ENCODE measurements at places on chromosomes 2 and 18. TPM values are rescaled to one million over a fixed set of nuclear protein-coding genes. Genes with fewer than 3 reads are reported as not detected.

OTOF gene
- total RNA-seq = 8.1 TPM

CD207 gene
- total RNA-seq = under 0.01 TPM

SERPINB11 gene
- total RNA-seq = not detected

IL18R1 gene
- total RNA-seq = 0.22 TPM

PPIL3 gene
- 19.2 TPM for total RNA-seq

DNA sequence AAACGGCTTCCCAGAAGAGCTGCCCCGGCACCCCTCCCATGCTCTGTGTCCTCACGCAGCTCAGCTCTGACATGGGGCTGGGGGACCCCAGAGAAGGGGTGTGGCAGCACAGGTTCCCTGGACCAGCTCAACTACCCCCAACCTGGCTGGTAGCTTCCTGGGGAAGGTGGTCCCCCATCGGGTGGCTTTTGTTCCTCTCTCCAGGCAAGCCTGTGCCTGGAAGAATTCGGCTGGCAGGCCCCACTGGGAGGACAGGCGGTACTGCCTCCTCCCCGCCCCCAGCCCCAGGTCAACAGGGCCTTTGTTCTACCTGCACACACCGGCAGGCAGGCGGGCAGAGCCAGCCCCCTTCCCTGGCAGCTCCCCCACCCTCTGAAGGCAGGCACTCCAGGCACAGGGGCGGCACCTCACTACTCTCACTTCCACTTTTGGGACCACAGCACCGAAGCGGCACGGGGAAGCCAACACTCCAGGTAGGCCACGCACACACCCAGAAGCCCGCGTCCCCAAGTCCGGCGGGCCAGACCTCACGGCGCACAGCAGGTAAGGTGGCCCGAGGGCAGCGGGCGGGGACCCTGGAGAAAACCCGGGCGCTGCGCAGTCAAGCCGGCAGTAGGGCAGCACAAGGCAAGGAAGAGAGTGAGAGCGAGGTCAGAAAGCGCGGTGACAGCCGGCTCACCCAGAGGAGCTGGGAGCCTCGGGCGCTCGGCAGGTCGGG, 1.3 kb downstream of the HS6ST1 start:
- DNase-seq = peak; percentile 8

- no peak for DNase-seq
These were observed 5.3 kb upstream of the TYMS start for GRCh38 chr18:652131-652530.

DNA sequence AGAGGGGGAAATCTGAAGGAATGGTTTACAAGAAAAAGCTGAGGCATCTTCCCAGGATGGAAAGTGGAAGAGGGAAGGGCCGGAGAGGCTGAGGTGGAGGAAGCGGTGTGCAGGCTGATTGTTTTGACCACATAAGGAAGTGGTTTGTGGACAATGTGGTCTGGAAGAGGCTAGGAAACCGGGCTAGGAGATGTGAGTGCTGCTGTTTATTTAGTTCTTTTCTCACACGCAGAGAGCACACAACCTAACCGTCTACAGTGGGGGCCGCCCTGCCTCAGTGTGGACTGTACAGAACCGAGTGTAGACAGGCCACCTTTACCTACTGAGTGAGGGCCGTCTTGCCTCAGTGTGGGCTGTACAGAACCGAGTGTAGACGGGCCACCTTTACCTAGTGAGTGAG, 251.7 kb upstream of the PXDN start:
- DNase-seq = no peak

- peak; percentile 99 for DNase-seq
These were observed 53.1 kb downstream of the ZNF521 start for GRCh38 chr18:25298853-25299274.

GRCh38 chr2:98948956-98949739, 13.1 kb upstream of the CRACDL start:
- DNase-seq = no peak

- DNase-seq = peak; percentile 67
These were observed 33.5 kb downstream of the PNO1 start for GRCh38 chr2:68190991-68191731.

GRCh38 chr2:227739351-227739750, 6.3 kb upstream of the SCYGR8 start:
- DNase-seq = no peak

DNA sequence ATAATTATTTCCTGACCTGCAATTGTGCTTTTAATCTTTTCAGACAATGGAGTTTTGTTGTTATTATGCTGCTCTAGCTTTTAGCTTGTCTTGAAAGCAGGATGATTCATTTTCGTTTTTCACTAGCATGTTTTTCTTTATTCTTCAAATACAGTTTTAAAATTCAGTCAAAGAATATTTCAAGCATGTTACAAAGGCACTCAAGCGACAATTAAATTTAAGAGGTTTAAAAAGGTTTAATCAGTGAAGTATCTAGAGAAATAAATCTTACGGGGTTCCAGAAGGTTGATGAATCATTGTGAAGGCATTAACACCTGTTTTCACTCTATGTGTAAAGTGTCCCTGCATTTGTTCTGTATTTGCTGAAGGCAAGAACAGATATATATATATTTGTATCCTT, 390.7 kb upstream of the TMEFF2 start:
- DNase-seq = no peak

- no peak for DNase-seq
These were observed 25.2 kb downstream of the TRABD2A start for GRCh38 chr2:84855731-84856130.

GRCh38 chr2:60335533-60336237, 217.8 kb downstream of the BCL11A start:
- no peak for DNase-seq

DNA sequence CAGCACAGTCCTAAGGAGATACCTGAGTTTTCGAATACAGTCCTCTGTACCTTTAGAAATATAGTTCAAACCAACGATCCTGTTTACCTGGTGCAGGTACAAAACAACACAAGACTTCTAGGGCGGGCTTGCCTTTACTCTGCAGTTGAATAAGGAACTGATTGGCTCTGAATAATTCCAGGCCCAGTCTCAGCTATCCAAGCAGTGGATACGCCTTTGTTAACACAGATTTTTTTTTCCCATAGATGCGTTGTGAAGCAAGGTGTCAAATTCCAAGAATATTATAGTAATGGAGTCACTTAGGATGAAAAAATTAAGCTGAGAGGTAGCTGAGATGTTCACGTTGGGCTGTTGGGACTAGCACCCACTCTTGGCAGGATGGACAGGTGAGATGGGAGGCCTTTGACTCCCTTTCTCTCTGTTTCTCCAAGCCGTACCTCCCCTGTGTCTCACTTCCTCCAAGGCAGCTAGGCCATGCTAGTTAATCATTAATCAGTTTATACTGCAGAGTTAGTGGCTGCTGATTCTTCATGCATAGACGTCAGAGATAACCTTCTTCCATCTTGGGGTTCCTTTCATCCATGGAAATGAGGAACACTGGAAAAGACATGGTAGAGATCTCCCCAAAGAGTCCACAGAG, 380.8 kb upstream of the ACVR2A start:
- DNase-seq = no peak

DNA sequence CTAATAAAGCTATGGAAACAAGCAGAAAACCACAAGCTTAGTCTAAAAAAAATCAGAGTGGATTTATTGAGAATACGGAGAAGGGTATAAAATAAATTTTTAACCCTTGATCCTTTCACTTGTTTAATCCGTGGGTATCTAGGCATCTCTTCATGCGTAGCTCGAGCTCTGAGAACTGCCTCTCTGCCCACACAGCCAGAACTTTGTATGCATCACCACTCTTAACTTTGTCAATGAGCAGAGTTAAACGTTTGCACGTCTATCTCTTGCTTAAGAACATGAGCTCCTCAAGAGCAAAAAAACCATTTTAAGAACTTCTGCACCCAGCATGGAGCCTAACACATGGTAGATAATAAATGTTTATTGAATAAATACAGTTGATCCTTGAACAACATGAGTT, 26.9 kb upstream of the TANK start:
- DNase-seq = no peak

- no peak for DNase-seq
These were observed 43.0 kb downstream of the SERPINB7 start for GRCh38 chr18:63818212-63818611.

- DNase-seq = no peak
These were observed 43.4 kb downstream of the MC4R start for GRCh38 chr18:60329131-60329530.

GRCh38 chr2:121017396-121017795, 267.6 kb downstream of the TFCP2L1 start:
- DNase-seq = no peak

DNA sequence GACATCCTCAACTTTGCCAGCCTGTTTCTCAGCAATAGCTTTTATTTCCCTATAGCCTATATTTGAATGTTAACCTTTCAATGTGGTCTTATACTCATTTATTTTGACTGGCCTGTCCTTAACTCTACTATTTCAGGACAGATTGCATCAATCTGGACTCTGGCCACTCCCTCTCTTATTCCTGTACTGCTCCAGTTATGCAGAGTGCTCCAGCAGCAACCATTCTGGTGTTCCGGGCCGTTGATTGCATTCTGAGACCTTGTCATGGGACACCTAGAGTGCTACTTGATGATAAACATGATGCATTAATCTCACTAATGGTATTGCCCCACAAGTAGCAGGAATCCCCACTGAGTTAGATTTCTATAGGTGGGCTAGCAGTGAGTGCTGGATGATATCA, 363.4 kb downstream of the LRRTM1 start:
- DNase-seq = no peak

- DNase-seq = peak; percentile 79
These were observed 76.7 kb downstream of the MRPS9 start for GRCh38 chr2:105114551-105114950.

DNA sequence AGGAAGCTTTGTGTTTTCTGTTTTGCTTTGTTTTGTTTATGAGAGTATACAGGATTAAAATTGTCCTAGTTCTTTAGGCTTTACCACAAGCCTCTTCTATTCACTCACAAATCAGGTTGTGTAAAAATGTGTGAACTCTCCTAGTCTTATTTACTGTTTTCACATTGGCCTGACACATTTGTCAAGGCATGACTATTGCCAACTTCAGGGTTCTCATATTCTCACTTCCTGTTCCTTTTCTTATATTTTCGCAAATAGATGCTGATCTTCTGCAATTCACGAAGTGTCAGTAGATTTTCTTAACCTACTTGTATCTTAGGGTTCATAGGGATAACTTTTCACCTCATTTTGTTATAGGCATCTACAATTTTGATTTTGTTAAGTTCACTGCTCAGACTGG, 67.1 kb downstream of the CCDC102B start:
- no peak for DNase-seq

DNA sequence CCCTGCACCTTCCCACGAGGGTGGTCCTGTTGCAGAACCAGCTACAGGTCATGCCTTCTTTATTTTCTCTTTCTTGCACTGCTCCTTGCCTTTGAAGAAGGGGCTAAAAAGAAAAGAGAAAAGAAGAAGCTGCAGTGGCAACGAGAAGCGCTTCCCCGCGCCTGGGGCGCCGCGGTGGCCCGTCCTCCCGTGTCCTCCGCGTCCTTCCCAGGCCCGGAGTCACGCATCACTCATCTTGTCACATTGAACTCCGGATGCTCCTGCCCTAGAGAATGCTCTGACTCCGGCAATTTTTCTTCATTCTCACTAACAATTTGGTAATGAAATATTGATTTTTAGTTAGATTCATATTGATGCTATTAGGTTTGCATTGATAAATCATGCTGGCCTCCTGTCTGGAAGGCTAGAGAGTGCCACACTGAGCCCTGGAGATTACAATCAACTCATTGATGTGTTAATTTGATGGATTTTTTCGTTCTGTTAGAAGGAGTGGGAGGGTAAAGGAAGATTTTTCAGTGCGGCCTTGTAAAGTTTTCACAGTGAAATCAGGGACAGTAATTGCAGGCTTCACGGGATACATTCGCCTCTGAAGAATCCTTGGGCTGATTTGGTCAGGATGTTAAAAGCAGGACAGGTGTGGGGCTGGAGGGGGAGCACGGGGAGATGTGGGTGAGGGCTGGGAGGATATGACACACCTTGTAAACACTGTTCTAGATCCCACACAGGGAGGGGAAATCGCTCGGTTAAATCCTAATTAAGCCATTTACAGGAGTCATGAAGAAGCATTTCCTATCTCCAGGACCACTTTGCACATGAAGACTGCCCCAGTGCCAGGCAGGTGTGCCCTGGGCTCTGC, 349.3 kb downstream of the ZNF516 start:
- no peak for DNase-seq
